Airway epithelial cell (primary cell): ENCODE measurements at places on chromosomes 13 and 19. TPM values are rescaled to one million over a fixed set of nuclear protein-coding genes. Genes with fewer than 3 reads are reported as not detected.

GNG7 gene
- total RNA-seq, result 0.09 and 0.14 TPM in 2 replicates

PNMA8A gene
- total RNA-seq, result 1.1 and 1.6 TPM in 2 replicates

UNC13A gene
- total RNA-seq, result 0.14 and 0.19 TPM in 2 replicates

KASH5 gene
- not detected in 2 replicates for total RNA-seq

THAP8 gene
- 3.5 and 6.8 TPM in 2 replicates for total RNA-seq

CFAP97D2 gene
- total RNA-seq, result not detected in 2 replicates

PNMA8B gene
- total RNA-seq, result 0.05 and 0.28 TPM in 2 replicates

ZNF560 gene
- 0.49 TPM in 1 of 2 replicates, not detected in the other for total RNA-seq

ZNF44 gene
- total RNA-seq, result 2.8 and 4.6 TPM in 2 replicates

HIF3A gene
- total RNA-seq, result 0.49 and 0.74 TPM in 2 replicates
